CD4-positive, alpha-beta T cell treated with Interleukin-4 for 4 hours (primary cell): ENCODE measurements at places on chromosomes 16 and 17.
A peak's percentile ranks its signal among the peaks of the same experiment; 100 is the strongest.

DNA sequence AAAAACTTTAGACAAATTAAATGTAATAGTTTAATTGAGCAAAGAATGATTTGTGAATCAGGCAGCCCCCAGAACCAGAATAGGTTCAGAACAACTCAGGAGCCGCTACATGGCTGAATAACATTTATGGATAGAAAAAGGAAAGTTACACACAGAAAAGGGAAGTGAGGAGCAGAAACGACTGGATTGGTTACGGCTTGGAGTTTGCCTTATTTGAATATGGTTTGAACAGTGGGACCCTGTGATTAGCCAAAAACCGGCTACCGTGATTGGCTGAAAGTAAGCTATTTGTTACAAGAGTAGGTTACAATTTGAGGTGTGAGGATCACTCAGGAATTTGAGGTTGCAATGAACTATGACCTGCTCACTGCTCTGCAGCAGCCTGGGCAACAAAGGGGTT, 1139.8 kb downstream of the CDH11 start:
- no peak for DNase-seq

GRCh38 chr16:55655381-55655896, 349 bp upstream of the SLC6A2 start:
- no peak for DNase-seq

DNA sequence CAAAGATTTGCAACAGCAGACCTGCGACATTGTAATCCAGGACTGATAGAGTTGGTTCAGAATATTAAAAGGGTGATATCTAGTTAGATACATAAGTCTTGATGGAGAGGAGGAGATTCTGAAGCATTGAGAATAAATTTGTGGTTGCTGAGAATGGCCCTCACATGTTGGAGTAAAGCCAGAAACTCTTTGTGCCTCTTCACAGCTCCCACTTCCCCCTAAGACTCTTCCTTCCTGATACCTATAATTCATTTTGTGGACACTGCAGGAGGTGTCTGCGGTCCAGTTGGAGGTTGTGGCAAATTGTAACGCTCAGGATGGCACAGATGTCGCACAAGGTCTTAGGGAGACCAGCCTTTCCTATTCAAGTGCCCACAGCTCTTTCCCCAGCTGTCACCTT, 17.5 kb downstream of the WWOX start:
- DNase-seq = no peak

GRCh38 chr16:58938811-58939210, 204.7 kb upstream of the GOT2 start:
- DNase-seq = no peak

GRCh38 chr17:34254146-34254545, 939 bp upstream of the CCL2 start:
- no peak for DNase-seq

DNA sequence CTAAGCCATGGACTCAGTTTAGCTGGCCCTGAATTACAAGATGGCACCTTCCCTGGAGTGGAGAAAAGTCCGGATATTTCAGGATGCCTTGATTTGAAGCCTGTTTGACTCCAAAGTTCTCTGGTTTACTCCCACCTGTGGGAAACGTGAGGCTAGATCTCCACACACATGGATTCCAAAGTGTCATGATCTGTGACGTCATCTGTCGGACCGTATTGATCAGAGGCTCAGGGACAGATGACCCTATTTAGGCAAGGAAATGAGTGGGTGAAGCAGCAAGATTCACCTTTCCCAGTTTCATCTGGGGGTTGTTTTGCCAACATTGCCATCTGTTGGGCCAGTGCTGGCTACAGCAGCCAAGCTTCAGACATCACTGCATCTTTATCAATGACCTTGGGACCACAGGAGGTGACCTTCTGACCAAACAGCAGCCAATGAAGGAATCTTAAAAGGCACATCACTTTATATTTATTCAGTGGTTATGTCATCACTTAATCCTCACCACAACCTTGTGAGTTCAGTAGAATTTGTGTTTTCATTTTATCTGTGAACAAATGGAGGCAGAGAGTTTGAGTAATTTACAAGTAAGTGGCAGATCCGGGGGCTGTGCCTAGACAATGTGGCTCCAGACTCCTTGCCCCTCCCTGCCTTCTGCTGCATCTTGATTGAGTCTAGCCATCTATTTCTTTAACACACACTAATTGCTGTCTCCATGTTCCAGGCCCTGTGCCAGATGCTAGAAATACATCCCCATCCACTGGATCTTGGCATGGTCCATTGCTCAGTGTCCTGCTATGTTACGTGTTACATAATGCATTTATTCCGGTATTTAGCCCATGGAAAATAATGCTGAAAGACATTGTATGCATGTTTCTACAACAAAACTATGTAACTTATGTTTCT, 1.5 kb upstream of the CDH13 start:
- DNase-seq = no peak

DNA sequence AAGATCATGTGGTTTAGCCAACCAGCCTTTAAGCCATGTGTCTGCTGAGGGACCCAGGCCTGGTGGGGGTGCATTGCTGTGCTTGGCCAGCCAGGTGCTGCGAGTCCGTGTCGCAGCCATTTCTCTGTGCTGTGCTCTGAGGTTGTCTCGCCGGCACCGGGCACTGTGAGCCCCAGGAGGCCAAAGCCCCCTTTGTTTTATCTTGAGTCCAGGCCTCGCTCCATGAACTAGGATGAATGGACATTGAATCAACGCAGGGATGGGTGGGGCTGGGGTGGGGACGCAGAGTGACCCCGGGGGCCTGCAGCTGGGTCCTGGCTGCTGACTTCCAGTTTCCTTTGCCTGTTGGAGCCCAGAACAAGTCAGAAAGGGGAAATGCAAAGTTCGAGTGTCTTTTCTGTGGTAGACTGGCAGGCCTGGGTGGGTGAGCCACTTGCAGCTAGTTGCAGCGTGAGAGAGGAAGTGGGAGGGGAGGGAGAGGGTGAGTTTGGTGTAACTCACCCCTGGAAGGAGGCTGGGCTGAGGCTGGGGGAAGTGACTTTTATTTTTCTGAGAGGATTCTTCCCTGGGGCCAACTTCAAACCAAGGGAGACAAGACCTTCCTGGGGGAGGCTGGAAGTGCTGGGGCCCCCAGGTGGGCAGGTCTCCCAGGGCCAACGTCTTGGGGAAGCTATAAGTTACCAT, 324.7 kb downstream of the SEC14L1 start:
- peak; percentile 88 for DNase-seq

DNA sequence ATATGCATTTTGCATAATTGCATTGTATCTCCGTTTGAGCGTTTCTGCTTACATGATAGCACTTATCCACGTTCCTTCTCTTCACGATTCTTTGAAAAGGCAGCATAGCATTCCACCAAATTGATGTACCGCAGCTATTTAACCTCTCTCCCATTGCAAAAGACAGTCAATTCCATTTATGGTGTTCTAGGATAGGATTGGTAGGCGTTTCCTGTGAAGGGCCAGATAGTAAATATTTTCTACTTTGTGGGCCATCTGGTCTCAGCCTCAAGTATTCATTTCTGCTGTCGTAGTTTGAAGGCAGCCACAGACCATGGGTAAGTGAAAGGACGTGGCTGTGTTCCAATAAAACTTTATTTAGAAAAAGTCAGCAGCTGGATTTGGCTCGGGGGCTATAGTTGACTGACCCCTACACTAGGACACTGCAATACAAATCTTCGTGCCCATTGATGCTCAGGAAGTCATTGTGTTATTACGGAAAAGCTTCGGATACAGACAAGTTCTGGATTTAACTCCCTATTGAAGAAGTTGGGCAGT, 10.1 kb downstream of the SNX29 start:
- DNase-seq = no peak

DNA sequence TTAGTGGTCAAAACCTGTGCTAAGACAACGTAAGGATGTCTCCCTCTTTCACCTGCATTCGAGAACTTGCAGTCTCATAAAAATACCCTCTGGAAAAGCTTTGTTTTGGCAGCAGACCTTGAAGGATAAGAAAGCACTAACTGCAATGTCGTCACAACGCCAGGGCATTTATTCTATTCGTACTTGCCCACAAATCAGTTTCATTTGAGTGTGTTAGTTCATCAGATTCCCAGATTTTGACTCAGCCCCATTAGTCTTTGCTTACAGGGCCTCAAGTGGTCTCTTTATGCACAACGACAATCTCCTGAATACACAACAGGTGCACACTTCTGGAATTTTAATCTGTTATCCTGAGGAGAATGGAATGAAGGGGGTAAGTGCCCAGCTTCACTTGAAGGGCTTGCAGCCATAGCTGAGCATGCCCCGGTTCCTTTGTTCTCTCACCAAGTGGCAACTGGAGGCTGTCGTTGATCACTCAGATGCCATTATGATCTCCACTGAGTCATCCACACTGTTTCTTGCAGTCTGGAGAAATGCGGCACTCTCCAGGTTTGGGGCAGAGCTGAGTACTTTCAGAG, 58.8 kb downstream of the CLEC19A start:
- no peak for DNase-seq

- peak; percentile 51 for DNase-seq
These were observed 2.7 kb downstream of the CENPX start for GRCh38 chr17:82019690-82020571.

GRCh38 chr17:44898768-44899073, 524 bp downstream of the EFTUD2 start:
- peak; percentile 17 for DNase-seq

- no peak for DNase-seq
These were observed 4.4 kb downstream of the NKD1 start for GRCh38 chr16:50552476-50553101.

DNA sequence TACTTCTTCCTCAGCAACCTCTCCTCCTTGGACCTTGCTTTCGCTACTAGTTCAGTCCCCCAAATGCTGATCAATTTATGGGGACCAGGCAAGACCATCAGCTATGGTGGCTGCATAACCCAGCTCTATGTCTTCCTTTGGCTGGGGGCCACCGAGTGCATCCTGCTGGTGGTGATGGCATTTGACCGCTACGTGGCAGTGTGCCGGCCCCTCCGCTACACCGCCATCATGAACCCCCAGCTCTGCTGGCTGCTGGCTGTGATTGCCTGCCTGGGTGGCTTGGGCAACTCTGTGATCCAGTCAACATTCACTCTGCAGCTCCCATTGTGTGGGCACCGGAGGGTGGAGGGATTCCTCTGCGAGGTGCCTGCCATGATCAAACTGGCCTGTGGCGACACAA, 429 bp downstream of the OR2C1 start:
- DNase-seq = no peak

DNA sequence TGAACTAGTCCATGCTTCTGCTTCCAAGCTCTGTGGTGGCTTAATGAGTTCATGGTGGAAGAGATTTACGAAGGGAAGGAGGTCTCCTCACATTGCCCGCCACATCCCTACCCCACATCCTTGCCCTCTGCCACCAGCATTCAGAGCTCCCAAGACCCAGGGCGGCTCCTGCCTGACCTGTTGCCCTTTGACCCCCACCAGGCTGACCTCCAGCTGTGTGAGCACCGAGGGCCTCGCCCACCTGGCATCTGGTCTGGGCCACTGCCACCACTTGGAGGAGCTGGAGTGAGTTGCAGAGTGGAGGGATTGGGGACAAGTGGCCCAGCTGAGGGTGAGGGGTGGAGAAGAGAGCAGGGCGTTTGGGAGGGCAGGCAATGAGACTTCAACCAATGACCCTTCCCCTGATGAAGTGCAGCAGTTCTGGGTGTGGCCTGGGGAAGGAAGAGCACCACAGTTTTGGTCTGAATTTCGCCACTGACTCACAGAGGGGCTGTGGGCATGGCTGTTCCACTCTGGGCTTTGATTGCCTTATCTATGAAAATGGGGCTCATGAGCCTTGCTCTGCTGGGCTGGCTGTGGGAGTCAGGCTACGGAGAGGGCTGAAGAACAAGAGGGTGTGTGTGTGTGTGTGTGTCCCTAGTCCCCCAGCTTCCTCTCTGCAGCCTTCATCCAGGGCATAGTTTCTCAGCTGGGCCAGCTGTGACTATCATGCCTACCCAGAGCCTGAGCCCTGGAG, 22.6 kb upstream of the CPNE2 start:
- no peak for DNase-seq

- no peak for DNase-seq
These were observed 90.4 kb downstream of the RBFOX3 start for GRCh38 chr17:79520167-79521165.

DNA sequence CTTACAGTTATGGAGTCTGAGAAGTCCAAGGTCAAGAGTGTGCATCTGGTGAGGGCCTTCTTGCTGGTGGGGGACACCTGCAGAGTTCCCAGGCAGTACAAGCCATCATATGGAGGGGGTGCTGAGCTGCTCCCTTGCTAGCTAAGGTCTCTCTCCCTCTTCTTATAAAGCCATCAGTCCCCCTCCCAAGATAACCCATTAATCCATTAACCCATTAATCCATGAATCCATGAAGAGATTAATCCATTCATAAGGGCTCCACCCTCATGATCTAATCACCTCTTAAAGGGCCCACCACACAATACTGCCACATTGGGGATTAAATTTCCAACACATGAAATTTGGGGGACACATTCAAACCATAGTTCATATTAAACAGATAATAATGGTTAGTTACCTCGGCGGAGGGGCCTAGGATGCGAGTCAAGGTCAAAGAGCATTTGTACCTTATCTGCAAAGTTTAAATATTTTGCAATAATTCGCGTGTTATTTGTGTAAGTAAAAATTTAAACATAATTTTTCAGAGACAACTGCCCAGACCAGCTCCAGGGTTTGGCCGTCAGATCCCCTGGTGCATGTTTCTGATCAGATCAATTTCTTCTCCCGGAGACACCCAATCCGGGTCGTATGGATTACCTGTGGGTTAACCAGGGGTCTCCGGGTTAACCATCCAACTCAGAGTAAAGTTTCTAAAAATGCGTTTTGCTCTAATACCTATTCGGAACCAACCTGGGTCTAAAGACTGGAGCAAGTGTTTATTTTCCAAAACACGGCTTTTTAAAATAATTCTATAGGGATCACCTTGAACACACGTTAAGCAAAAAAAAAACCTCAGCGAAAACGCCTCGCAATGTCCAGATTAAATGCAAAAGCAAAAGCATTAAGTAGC, 740 bp upstream of the POLR3E start:
- DNase-seq = no peak

- DNase-seq = no peak
These were observed 107.8 kb upstream of the IRX5 start for GRCh38 chr16:54822892-54823291.
